ENCODE measurements at places on chromosomes 3 and 15. TPM values are rescaled to one million over a fixed set of nuclear protein-coding genes. Genes with fewer than 3 reads are reported as not detected.
A peak's percentile ranks its signal among the peaks of the same experiment; 100 is the strongest.

GRCh38 chr3:108493862-108494261, 16.5 kb downstream of the MYH15 start:
- no peak for DNase-seq

- peak; percentile 32 for DNase-seq
Measured at GRCh38 chr3:65439641-65440284, 599.0 kb downstream of the MAGI1 start.

DNA sequence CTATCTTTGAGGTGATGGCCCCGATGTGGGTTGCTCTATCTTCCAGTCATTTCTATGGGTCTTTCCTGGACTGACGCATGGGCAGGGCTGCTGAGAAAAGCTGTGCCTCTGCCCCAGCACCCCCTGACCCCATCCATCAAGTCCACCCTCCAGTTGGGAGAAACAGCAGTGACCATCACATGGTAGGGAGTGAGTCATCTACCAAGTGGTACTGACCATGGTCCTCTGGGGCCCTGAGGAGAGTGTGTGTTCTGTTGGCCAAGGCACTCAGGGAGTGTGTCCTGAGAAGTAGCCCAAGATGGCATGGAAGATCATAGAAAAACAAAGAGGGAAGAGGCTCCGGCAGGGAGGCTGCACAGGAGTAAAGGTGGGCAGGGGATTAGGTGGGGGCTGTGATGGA, 1.6 kb upstream of the DNAH1 start:
- no peak for DNase-seq

- no peak for DNase-seq
Measured at GRCh38 chr3:184186184-184186901, at the start of gene ABCF3. Gene ABCF3 (plus strand): TSS chr3:184186199. CDS start chr3:184186208, 9 bp downstream.

DNA sequence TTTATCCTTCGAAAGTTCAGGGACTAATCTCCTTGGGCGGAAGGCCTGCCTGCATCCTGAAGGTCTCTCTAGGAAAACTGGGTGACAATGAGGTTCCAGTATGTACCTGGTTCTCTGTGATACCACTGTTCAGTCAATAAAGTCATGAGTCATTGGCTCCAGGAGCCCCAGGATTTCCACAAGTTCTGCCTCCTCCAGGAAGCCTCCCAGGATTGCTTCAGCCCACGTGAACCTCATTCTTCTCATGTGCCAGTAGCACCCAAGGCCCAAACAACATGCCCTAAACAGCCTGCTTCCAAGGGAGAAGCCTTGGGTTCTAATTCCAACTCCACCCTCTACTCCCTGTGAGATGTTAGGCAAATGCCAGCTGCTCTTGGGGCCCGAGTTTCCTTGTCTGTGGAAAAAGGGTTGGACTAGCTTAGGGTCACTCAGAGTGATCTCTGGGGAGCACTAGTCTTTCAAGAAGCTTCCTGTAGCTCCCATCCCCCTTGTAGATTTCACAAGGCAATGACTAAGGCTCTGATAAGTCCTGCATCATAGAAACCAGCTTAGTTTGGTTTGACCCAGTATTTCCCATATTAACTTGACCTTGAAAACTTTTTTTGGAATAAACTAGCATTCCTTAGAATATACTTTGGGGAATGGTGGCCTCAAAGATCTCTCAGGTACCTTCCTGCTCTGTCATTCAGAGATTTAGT, 118.3 kb upstream of the ATP2B2 start:
- DNase-seq = no peak

DNA sequence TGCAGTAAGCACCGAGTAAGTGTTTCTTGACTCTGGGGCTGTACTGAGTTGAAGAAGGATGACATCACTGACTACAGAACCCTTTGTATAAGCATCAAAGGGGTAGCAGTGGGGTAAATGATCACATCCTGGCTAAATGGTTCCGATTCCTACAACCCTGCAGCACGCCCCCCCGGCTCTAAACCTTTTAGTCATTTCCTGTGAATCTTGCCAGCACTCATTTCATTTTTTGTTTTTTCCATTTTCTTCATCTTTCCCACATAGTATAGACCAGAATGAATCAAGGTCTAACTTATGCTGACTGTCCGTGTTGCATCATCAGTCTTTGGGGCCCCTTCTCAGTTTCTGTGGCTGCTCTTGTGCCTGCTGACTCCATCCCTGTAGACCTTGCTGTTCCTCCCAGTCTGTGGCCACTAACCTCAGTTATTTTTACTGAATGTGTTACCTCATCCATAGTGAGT, 383.1 kb upstream of the TPRG1 start:
- DNase-seq = no peak

DNA sequence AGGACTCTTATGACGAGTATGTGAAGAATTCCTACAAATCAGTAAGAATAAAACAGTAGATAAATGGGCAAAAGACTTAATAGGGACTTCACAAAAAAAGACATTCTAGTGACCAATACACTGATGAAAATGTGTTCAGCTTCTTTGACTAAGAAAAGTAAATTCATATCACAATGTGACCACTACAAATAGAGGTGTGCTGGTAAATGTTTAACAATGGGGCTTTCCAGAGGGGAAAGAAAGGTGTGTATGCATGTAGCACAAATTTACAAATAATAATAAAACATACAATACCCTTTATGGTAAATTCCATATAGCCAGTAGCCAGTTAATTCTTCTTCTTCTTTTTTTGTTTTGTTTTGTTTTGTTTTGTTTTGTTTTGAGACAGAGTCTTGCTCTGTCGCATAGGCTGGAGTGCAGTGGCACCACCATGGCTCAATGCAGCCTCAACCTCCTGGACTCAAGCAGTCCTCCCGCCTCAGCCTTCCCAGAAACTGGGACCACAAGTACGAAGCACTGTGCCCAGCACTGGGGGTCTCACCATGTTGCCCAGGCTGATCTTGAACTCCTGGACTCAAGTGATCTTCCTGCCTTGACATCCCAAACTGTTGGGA, 17.5 kb upstream of the NMD3 start:
- DNase-seq = no peak

Gene TPRG1
- not detected for total RNA-seq

GRCh38 chr15:78018946-78019644, 58.4 kb downstream of the TBC1D2B start:
- DNase-seq = no peak

Gene DPPA2
- total RNA-seq = not detected

DNA sequence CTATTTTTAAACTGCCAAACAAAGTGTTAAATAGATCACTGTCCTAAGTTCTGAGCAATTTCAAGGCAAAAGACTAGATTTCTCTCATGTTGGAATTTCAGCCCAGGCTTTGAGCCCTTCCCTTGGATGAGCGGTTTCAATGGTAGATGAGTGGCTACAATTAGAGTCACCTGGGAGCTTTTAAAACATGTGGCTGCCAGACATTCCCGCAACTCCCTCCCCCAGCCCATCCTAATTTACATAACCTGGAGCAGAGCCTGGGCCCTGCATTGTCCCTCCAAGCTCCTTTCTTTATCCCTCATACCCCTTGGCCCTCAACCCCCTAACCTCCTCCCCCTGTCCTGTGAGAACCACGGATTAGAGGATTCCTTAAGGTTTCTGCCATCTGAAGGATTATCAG, 357.5 kb upstream of the UMPS start:
- no peak for DNase-seq

GRCh38 chr3:156469456-156469855, 85.5 kb downstream of the SSR3 start:
- DNase-seq = no peak

Gene KIF7
- total RNA-seq = 4.4 TPM

Gene STX19
- total RNA-seq = not detected

Gene NPAP1
- not detected for total RNA-seq

GRCh38 chr3:52967398-52967797, 70.0 kb upstream of the STIMATE start:
- no peak for DNase-seq

DNA sequence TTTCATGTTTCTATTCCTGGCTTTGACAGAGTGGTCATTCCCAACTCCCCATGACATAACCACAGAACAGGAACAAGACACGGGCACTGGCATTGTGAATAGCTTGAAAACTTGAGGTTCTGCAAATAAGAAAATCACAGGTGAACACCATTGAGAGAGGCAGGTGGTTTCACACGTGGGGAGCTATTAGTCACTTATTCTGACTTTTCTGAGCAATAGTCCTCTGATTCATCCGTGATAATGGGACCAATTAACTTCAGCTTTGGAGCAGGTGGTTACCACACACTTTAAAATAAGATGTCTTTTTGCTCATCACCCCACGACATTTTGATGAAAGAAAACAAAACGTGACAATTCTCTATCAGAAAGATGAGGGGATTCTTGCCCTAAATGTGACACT, 224.7 kb downstream of the KLF13 start:
- no peak for DNase-seq

- DNase-seq = no peak
Measured at GRCh38 chr3:153809097-153809496, 312.1 kb upstream of the ARHGEF26 start.

All from HepG2 (cell line).